ENCODE measurements at places on chromosomes 7 and 10.

- DNase-seq, result peak; percentile 58
Observed at GRCh38 chr7:116588641-116589594, 64.1 kb downstream of the CAV1 start.

DNA sequence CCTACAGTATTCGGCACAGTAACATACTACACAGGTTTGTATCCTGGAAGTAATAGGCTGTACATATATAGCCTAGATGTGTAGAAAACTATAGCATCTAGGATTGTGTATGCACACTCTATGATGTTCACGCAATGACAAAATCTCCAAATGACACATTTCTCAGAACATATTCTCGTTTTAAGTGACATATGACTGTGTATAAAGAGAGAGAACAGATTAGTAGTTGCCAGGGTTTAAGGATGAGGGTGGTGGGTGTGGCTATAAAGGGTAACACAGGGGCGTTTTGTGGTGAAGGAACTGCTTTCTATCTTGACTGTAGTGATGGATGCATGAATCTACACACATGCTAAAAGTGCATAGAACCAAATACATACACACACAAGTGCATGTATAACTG is 101.2 kb downstream of the ARL4A start:
- DNase-seq, result no peak

GRCh38 chr7:31553661-31554081 is 39.8 kb downstream of the ITPRID1 start:
- no peak for DNase-seq

DNA sequence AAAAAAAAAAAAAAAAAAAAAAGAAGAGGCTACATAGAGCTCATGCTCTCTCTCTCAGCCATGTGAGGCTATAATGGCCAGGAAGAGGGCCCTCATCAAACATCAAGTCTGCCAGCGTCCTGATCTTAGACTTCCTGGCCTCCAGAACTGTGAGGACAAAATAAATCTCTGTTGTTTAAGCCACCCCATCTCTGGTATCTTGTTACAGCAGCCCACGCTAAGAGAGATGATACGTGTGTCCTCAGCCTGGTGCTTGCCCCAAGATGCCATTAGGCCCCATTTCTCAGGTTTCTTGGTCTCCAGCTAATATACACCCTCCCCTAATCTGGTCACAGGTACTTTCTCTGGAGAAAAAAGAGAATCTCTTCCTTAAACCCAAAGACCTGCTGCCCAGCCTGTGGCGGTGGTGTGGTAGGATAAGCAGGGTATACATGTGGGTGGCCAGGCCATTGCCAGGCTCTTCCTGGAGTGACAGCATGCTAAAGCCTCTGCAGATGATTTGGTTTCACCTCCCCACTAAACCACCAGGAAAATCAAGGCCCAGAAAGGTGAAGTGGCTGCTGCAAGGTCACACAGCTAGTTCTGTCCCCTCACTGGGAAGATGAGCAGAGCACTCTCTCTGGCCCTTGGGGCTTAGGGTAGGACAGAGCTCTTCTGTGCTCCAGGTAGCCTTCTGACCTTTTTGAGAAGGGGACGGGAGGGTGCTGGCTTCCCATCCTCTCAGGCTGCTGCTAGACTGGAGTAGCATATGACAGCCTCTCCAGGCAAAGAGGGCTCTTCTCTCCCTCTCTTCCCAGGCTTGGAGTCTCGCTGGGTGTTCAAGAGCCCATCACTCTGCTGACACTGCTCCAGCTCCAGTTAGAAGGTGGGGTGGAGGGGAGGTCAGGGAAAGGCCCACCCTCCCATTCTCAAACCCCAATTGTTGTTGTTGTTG is 5.2 kb downstream of the SPOCK2 start:
- DNase-seq, result no peak

DNA sequence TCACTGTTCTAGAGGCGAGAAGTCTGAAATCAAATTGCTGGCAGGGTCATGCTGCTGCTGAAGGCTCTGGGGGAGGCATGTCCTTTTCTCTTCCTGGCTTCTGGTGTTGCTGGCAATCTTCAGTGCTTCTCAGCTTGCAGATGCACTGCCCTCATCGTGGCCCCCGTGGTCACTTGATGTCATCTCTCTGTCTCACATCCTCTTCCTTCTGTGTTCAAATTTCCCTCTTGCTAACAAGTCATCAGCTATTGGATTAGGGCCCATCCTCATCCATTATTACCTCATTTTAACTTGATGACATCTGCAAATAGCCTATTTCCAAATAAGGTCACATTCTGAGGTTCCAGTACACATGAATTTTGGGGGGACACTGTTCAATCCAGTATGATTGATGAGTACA is 36.6 kb upstream of the SRGN start:
- peak; percentile 87 for DNase-seq
